ENCODE measurements at places on chromosomes 4 and X.

- DNase-seq = no peak
Observed at GRCh38 chr4:110869862-110870572, 247.1 kb upstream of the PITX2 start.

DNA sequence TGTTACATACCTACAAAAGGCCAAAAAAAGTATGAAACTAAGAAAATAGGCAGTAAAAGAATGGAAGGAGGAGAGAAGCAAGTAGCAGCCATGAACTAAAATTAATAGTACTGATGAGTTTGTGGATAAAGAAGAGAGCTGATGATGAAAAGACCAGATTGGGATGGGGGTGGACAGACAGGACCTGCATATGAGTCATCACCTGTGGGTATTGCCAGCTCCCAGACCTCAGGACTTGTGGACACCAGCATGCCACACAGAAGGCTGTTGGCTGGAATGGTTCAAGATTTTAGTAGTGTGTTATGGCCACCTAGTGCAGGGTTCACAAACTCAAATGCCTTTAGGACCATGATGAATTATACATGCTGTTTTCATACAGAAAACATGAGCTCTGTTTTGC lies 58.9 kb downstream of the ARX start:
- DNase-seq = no peak

GRCh38 chr4:140426610-140427105 lies 790 bp downstream of the CLGN start:
- no peak for DNase-seq

GRCh38 chr4:149441338-149441737 lies 374.3 kb downstream of the IQCM start:
- peak; percentile 47 for DNase-seq

GRCh38 chr4:41050116-41050515 lies 164.2 kb downstream of the APBB2 start:
- DNase-seq = no peak

- DNase-seq = no peak
Observed at GRCh38 chrX:46268412-46268811, 276.8 kb downstream of the ZNF674 start.

GRCh38 chr4:38082424-38083385 lies 122.5 kb downstream of the PTTG2 start:
- DNase-seq = peak; percentile 22

- DNase-seq = peak; percentile 55
Observed at GRCh38 chr4:16860516-16860915, 37.9 kb downstream of the LDB2 start.

- DNase-seq = no peak
Observed at GRCh38 chrX:130994671-130995070, 63.5 kb upstream of the ARHGAP36 start.

DNA sequence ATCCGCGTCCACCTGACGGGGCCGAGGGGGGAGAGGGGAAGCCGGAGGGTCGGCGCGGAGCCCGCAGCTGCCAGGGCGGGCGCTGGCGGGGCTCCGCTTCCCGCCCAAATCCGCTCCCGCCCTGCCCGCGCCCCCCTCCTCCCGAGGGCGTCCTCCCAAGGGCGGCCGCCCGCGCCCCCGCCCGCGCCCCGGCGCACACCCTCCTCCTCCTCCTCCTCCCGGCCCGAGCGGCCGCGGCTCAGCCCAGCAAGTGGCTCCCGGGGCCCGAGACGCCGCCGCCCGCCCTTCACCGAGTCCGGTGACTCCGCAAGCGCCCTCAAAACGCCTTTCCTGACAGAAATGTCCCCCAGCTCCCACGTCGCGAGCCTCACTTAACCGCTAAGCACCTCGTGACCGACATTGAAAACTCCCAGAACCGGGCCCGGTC lies 487 bp downstream of the HMGB2 start:
- DNase-seq = no peak

GRCh38 chr4:167218022-167218608 lies 16.2 kb downstream of the SPOCK3 start:
- DNase-seq = no peak

- DNase-seq = no peak
Observed at GRCh38 chrX:142095651-142096245, 109.3 kb downstream of the MAGEC2 start.

DNA sequence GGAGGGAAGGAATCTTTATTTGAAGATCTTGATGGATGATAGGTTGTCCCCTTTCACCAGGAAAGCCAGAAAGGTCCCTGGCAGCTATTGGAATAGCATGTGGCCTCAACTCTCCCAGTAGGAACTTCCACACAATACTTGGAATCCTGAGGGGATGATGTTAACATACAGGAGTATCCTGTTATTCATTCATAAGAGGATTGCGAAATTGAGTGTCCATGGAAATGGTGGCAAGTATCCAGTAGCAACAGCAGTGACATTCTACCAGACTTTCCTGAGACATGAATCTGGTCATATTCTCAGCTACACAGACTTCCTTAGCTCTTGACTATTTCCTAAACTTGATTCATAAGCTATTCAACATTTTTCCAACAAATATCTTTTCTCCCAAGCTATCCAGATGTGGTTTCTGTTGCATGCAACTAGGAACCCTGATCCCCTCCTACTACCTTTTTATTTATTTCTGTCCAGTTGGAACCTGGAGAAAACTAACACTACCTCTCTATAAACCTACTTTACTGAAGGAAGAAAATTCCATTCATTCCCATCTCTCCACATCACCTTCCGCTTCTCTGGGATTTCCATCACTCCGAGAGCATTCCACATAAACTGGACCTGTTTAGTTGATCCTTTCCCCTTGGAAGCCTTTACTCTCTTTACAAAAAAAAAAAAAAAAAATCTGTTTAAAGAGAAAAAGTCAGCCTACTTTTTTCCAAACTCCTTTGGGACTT lies 101.8 kb downstream of the ANXA5 start:
- DNase-seq = no peak

DNA sequence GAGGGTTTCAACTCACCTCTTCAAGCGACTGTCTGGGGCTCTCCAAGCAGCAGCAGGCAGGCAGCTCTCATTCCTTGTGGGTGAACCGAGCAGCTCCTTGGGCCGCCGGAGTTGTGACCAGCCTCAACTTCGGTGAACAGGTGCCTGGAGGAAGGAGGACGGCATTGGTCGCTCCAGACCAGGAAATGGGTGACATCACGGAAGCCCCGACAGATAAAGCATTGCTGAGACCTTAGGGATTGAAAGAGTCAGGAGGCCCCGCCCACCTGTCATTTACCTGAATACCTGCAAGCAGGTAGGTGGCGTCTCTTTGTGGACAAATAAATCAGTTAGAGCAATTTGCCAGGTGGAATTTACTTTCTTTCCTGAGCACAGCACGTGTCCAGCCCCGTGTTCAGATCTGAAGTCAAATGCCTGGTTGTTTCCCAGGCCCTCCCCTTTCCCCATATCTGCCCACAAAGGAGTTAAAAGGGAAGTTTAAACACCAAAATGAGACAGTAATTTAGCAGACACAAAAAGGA lies at the start of gene LNX1:
LNX1 (minus strand) TSS at position 115 of the 521 bp plus-strand sequence. CDS start 17,484 bp downstream, outside the sequence.
- no peak for DNase-seq

- DNase-seq = no peak
Observed at GRCh38 chr4:52701207-52701606, 42.1 kb upstream of the USP46 start.

Data from HS-27A (cell line).